ENCODE measurements at places on chromosomes 1 and 21. TPM values are rescaled to one million over a fixed set of nuclear protein-coding genes. Genes with fewer than 3 reads are reported as not detected.
A peak's percentile ranks its signal among the peaks of the same experiment; 100 is the strongest.

GRCh38 chr1:179017383-179018326, 8.0 kb upstream of the FAM20B start:
- peak; percentile 88 for DNase-seq
- H3K27ac ChIP-seq: peak overlapping the region; percentile 91
- H3K36me3 ChIP-seq: no peaks in the 10 kb centered on the region
- H3K4me3 ChIP-seq: no peak overlapping the region

- H3K27ac ChIP-seq: no peak overlapping the region
- H3K4me3 ChIP-seq: no peak overlapping the region
- no peaks in the 10 kb centered on the region for H3K27me3 ChIP-seq
- peaks cover 2% of the 10 kb centered on the region for H3K36me3 ChIP-seq
Observed at GRCh38 chr1:61808968-61809367, 66.7 kb downstream of the PATJ start.

DNA sequence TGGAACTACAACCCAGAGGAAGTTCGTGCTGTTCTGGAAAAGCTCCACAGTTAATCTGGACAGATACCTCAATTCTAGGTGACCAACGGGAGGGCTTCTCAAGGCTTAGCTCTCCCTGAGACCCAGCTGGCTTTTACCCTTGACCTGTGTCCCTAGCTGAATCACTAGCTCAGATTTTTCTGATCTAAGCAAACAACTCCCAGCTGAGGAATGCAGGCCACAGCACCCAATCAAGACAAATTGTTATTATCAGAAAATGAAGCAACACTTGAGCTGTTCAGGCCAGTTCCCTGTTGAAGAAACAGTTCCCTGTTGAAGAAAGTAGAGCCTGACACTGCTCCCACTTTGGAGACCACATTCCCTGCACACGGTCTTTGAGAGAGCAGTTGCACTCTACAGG, 16.0 kb downstream of the DIO1 start:
- peak; percentile 52 for DNase-seq
- H3K36me3 ChIP-seq: no peaks in the 10 kb centered on the region
- no peak overlapping the region for H3K4me3 ChIP-seq
- no peaks in the 10 kb centered on the region for H3K4me1 ChIP-seq
- no peaks in the 10 kb centered on the region for H3K27me3 ChIP-seq

GRCh38 chr21:31903896-31904295, 31.1 kb downstream of the HUNK start:
- H3K36me3 ChIP-seq: no peaks in the 10 kb centered on the region
- H3K27ac ChIP-seq: no peak overlapping the region
- no peak overlapping the region for H3K4me3 ChIP-seq
- H3K27me3 ChIP-seq: no peaks in the 10 kb centered on the region
- DNase-seq: no peak
- H3K4me1 ChIP-seq: peaks cover 58% of the 10 kb centered on the region

GRCh38 chr1:240635466-240636256, 23.7 kb upstream of the GREM2 start:
- no peaks in the 10 kb centered on the region for H3K27me3 ChIP-seq
- no peaks in the 10 kb centered on the region for H3K36me3 ChIP-seq
- H3K27ac ChIP-seq: no peak overlapping the region
- no peaks in the 10 kb centered on the region for H3K4me1 ChIP-seq

DNA sequence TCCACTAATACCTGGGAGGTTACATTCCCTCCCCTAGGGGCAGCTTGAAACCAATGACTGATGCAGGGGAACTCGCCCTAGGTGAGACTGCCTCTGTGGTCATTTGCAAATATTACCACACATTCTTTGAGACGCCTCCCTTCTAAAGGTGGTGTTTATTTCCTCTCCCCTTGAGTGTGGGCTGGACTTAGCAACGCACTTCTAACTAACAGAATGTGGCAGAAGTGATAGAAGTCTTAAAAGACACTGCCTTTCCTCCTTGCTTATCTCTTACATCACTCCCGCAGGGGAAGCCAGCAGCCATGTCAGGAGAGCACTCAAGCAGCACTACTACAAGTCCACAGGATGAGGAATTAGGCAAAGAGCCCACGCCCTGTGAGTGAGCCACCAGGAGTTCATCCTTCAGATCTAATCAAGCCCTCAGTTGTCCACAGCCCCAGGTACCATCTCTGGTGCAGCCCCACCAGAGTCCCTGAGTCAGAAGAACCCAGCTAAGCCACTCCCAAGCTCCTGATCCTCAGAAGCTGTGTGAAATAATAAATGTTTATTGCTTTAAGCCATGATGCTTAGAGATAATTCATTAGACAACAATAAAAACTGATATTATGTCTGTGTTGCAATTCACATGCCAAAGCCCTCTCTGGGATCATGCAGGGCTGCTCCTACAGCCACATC, 14.8 kb upstream of the MATN1 start:
- H3K4me3 ChIP-seq: no peak overlapping the region
- DNase-seq: no peak
- H3K27me3 ChIP-seq: no peaks in the 10 kb centered on the region
- peaks cover 2% of the 10 kb centered on the region for H3K36me3 ChIP-seq
- peak overlapping the region; percentile 78 for H3K27ac ChIP-seq
- peaks cover 42% of the 10 kb centered on the region for H3K4me1 ChIP-seq

- H3K36me3 ChIP-seq: no peaks in the 10 kb centered on the region
- no peak for DNase-seq
- H3K27me3 ChIP-seq: no peaks in the 10 kb centered on the region
- H3K4me1 ChIP-seq: no peaks in the 10 kb centered on the region
- no peak overlapping the region for H3K27ac ChIP-seq
Observed at GRCh38 chr21:35398346-35398982, 349.4 kb upstream of the RUNX1 start.

DNA sequence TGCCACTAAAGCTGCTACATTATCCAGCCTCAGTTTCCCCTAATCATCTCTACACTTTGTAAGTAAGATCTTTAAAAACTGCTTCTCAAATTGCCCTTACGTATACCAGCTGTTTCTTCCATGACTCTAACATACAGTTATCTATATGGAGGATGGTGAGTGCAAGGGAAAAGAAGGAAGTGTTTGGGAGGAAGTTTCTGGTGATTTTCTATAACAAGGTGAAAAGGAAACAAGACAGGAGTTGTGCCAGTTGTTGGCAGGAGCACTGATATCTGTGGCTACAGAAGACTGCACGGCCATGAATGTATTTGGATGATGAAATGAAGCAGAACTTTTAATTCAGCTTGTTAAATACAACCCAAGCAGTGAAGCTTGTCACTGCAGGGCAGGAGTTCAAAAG, 32.3 kb upstream of the NHLH2 start:
- no peak overlapping the region for H3K27ac ChIP-seq
- H3K4me3 ChIP-seq: no peak overlapping the region
- H3K27me3 ChIP-seq: no peaks in the 10 kb centered on the region
- DNase-seq: no peak

- H3K4me1 ChIP-seq: peaks cover 2% of the 10 kb centered on the region
- peak; percentile 76 for DNase-seq
- peak overlapping the region; percentile 49 for H3K4me3 ChIP-seq
- H3K27ac ChIP-seq: peak overlapping the region; percentile 91
Observed at GRCh38 chr1:11719313-11720032, 16.5 kb upstream of the AGTRAP start.

DNA sequence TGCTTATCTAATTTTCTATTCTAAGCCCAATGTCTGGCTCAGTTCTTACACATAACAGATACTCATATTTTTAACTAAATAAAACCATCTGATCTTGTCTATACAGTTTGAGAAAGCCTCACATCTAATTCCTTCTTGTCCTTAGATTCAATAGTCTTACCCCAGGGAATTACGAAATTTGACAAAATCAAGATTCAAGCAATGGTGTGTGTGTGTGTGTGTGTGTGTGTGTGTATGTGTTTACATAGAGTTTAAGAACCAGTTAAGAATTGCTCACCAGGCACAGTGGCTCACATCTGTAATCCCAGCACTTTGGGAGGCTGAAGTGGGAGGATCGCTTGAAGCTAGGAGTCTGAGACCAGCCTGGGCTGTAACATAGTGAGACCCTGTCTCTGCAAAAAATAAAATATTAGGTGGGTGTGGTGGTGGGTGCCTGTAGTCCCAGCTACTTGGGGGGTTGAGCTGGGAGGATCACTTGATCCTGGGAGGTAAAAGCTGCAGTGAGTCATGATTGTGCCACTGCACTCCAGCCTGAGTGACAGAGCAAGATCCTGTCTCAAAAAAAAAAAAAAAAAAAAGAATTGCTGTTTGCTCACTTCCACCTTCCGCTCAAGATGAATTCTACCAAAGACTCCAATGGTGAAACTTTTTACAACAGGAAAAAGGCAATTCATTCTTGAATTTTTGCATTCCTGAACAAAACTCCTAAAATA, 6.2 kb downstream of the WDR64 start:
- no peak overlapping the region for H3K27ac ChIP-seq
- DNase-seq: no peak
- H3K4me3 ChIP-seq: no peak overlapping the region
- H3K36me3 ChIP-seq: no peaks in the 10 kb centered on the region
- H3K4me1 ChIP-seq: no peaks in the 10 kb centered on the region

Gene MTMR11
- 138 TPM for polyA plus RNA-seq

Gene OR2G6
- not detected for polyA plus RNA-seq

Gene KRTAP19-3
- polyA plus RNA-seq: not detected

All from small intestine (tissue), 16 donors.